ENCODE measurements at places on chromosomes 12 and 14.

- no peak for DNase-seq
Observed at GRCh38 chr14:101511620-101512375, 49.5 kb upstream of the DIO3 start.

- DNase-seq, result no peak
Observed at GRCh38 chr12:54401119-54401518, 16.6 kb upstream of the ZNF385A start.

DNA sequence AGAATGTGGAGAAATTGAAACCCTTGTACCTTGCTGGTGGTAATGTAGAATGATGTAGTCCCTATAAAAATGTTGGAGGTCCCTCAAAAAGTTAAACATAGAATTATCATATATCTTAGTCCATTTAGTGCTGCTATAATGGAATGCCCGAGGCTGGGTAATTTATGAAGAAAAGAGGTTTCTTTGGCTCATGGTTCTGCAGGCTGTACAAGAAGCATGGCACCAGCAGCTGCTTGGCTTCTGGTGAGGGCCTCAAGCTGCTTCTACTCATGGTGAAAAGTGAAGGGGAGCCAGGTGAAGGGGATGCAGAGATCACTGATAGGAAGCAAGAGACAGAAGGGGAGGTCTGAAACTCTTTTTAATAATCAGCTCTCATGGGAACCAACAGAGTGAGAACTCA is 233.9 kb downstream of the ADGRD1 start:
- no peak for DNase-seq

GRCh38 chr14:57749267-57749666 is 116.6 kb downstream of the SLC35F4 start:
- DNase-seq, result no peak

DNA sequence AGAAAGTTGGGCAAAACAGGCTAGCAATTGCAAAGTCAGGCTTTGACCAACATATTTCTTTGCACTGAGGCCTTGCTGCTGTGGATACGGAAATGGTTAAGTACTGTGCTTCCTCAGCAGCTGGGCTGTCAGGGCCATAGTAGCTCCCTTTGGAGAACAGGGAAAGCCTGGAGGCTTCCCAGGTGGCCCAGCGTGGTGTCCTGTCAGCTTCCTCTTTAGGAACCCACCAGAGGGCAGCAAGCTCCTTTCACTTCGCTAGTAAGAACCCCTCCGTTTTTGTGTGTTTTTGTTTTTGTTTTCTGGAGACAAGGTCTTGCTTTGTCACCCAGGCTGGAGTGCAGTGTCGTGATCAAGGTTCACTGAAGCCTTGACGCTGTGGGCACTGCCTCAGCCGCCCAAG is 1.7 kb upstream of the CFAP251 start:
- DNase-seq, result no peak

DNA sequence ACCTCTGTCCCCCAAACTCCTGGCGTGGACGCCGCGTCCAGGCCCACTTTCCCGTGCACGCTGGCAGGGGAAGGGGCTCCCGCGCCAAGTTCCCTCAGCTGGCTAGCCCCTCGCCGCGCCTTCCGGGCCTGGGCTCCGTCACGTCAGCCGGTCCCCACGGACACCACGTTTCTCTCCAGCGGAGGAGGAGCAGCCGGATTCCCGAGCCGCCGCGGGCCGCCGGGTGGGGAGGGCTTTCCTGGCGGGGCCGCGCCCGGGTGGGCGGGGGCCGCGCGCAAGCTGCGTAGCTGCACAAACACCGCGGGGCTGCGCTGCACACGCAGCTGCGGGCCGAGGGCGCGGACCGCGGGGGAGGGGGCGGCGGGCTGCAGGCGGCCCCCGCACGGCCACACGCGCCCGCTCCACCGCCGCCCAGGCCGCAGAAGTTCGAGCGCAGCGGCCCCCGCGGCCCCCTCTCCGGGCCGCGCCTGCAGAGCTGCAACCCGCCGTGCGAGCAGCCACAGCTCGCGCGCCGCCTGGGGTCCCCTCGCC is 45.1 kb upstream of the PNMA1 start:
- DNase-seq, result no peak

GRCh38 chr12:93793983-93794382 is 116.8 kb downstream of the CRADD start:
- DNase-seq, result no peak

- DNase-seq, result no peak
Observed at GRCh38 chr12:21644516-21644915, 13.1 kb downstream of the LDHB start.

GRCh38 chr12:79690638-79691510 is at the start of gene PAWR:
Gene PAWR, minus strand, starts transcription at chr12:79690964. Its CDS starts 720 bp downstream, at chr12:79690244.
- no peak for DNase-seq

- no peak for DNase-seq
Observed at GRCh38 chr14:39232554-39233415, 930 bp upstream of the MIA2 start.

GRCh38 chr14:52987514-52987913 is 36.7 kb upstream of the FERMT2 start:
- DNase-seq, result no peak

DNA sequence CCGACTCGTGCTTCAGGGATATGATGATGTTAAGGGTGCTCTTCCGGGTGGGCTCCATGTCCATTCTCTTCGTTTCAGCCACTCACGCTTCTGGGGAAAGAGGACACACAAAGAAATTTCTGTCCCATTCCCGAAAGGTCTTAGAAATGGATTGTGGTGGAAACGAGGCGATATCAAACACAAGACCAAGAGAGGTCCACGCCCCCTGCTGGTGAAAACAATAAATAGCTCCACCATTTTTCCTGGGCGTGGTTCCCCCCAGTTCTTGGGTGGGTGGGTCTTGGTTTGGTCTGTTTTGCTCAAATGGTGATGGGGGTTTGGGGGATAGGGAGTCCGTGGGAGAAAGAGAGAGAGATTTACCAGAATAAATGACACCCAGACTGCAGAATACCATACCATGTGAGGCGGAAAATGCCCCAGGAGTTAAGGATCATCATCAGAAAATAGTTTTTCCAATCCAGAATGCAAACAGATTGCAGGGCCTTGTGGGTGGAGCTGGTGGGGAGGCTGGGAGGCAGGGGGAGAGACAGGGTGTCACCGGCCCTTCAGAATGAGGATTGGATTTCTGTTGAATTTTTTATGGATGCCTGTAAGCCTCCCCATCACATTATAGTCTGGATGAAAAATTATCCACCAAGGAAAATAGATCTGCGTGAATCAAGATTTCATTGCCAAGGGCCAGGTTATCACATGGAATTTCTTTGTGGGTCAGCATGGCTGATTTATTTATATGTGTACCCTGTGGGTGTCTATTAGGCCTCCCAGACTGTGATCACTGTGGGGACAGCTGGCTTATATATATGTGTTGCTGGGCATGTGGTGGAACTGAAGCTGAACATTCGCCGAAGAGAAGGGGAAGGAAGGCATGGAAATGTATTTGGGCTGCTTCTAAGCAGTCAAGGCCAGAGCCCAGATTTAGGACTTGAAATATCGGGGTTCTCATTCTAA is 55.8 kb downstream of the SRRM4 start:
- no peak for DNase-seq

GRCh38 chr14:22971152-22971551 is 11.2 kb downstream of the AJUBA start:
- no peak for DNase-seq

GRCh38 chr12:18224745-18225144 is 36.6 kb upstream of the PIK3C2G start:
- DNase-seq, result no peak

DNA sequence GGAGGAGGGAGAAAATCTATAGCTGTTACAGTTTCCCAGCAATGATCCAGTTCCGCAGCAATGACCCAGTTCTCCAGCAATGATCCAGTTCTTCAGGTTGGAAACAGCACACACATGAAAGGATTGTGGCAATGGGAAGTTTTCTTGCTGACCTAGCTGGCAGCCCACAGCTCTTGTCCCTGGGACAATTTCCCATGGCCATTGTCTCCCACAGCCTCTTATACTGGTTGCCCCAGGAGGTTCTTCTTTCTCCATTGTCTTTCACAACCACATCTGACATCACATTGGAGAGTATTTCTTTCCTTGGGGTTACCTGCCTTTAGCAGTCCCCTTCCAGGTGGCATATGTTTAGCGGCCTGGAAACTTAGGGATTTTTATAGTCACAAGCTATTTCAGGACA is 209.8 kb upstream of the PLEKHG7 start:
- DNase-seq, result no peak

DNA sequence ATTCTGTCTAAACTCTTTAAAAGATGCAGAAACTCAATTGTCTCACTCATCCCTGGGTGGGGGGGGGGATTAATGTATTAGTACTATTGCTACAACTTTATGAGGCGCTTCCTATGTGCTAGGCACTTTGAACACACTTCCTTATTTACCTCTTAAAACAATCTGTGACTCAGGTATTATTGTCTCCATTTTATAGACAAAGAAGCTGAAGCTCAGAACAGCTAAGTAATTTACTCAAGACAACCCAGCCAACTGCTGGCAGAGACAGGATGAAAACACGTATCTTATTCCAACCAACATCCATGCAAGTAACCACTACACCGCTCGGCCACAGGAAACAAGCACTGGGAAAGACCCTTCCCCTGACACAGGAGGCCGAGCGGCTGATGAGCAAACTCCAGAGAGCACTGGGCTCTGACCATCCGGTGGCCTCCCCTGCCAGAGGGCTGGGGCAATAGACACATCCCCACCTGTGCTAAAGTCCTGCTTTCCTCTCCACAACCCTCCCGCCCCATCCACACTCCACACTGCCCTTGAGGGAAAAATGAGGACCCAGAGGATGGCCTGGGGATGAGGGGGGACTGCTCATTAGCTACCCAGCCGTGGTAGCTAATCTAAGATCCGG is 244.2 kb downstream of the DPF3 start:
- DNase-seq, result no peak

DNA sequence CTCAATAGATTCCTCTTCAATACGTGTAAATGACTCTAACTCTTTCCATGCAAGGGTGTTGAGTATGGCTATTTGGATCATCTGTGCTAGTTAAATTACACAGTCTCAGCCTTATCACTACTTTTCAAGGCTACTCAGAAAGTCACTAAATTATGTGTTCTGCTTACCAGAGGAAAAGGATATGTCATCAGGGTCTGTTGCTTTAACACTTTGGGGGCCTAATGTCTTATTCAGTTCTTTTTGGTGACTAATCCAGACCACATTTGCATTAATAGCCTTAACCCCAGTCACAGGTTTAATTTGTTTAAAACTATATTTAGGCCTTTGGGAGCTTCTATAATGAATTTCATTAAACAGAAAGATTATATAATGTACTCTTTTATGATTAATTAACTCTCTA is 649.3 kb downstream of the RPS29 start:
- no peak for DNase-seq

DNA sequence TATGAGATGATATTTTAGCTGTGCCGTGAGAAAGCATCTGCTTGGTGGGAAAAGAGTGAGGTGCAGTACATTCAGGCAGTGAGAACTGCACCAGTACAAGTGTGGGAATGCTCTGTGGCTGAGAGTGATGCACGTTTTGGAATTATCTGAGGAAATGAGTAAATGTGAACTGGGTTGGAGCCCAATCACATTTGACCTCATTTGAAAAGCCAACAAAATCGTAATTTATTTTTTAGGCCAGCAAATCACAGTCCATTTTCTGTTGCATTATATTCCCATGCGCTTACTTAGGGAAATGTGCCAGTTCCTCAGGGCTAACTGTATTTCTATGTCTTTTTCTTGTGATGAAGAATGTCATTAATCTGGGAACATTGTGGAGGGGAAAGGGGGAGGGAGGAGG is 77.3 kb downstream of the SNAPC1 start:
- no peak for DNase-seq

DNA sequence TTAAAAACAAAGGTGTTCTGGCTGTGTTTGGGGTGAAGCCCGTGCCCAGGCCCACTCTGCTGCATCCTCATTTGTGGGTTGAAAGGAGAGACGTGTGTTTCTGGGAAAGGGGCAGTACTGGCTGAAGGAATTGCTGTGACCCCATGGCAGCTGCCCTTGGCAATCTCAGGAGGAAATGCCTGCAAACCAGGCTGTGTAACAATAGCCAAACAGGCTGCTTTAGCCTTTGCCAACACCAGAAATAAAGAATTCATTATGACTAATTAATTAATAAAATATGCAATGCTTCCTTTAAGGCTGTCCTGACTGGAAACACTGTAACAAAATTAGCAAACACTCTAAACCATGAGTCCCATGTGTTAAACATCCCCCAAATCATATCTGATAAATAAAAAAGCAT is 53.0 kb upstream of the KRR1 start:
- no peak for DNase-seq

DNA sequence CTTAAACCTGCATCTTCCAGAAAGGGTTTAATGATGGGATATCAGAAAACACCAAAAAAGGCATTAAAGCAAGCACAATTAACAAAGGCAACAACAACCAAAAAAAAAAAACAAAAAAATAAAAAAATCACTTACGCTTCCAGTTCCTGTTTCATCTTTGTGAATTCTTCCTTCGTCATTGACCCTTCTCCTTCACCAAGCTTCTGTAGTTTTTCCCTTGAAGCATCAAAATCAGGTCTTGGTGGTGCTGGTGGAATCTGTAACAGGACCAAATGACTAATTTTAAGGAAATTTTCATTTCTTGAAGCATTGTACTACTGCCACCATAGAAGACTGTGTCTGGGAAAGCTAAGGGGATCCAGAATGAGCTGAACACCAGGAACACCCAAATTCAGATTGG is 24.5 kb downstream of the SNX6 start:
- DNase-seq, result no peak

- DNase-seq, result no peak
Observed at GRCh38 chr12:94636462-94637085, 13.8 kb downstream of the TMCC3 start.

DNA sequence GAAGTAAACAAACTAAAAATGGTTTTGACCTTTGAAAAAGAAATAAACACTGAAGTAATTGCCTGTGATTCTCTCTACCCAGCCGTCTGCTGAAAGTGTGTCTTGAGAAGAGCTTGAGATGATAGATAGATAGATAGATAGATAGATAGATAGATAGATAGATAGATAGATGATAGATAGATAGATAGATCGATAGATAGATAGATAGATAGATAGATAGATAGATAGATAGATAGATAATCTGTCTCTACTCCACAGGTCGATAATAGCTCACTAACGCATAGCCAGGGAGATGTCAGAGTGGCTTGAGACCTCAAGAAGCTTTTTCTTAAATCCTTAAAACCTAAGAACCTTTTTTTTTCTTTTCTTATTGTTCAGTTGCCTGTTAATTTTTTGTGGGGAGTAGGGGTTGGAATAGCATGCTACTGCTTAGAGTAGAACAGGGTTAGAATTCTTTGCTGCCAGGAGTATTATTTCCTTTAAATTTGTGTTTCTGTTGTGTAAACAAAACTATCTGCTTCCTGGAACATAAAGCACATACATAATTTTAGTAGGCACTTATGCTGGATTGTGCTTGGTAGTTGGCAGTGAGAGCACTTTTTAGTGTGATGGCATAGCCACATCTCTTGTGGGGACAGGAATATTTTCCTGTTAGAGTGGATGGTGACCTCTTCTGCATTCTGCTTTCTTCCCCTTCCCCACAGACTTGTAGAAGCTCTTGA is 169.5 kb downstream of the FBXL14 start:
- DNase-seq, result no peak

DNA sequence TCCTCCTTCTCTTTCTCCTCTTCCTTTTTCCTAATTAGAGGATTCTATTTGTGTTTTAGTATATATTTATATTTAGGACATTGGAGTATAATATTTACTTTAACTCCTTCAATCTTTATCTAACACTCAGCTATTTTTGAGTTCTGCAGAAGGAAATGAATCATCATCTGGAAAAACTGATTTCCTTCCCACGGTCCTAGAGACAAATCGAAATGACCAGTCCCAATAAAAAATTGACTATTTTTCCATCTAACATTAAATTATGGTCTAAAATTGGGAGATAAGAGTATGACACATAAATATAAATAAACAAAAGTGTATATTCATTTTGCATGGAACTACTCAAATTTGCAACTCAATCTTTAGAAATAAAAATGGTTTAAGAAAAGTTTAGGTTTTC is 167.4 kb downstream of the TMTC3 start:
- no peak for DNase-seq

- DNase-seq, result no peak
Observed at GRCh38 chr12:104171785-104172569, 34.0 kb upstream of the NFYB start.

Data from activated CD4-positive, alpha-beta T cell treated with anti-CD3 and anti-CD28 coated beads, Interleukin-2, amount 50 U/mL, for 4 hours (primary cell).